ENCODE measurements at places on chromosomes 4 and X.
A peak's percentile ranks its signal among the peaks of the same experiment; 100 is the strongest.

- peak; percentile 84 for DNase-seq
Measured at GRCh38 chr4:110062166-110062565, 136.2 kb downstream of the ELOVL6 start.

GRCh38 chr4:88240297-88240714 is 44.1 kb downstream of the PPM1K start:
- DNase-seq: no peak

DNA sequence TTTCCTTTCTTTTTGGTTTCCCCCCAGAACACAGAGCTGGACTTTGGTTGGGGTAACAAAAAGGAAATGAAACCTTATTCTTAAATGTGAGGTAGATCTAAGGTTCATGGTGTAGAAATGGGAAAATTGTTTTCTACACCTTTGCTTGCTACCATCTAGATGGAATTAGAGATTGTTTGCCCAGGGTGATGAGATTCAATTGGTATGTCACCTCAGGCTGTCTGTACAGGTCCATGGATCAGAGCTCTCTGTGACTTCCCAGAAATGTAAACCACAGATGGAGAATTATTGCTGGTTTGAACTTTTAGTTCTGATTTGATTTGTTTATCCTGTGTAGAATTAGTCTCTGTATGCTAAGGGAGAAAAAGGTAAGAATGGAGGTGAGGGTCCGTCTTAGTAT is 146.7 kb downstream of the PCDH7 start:
- DNase-seq: no peak

- no peak for DNase-seq
Measured at GRCh38 chr4:65096630-65097029, 573.7 kb downstream of the EPHA5 start.

DNA sequence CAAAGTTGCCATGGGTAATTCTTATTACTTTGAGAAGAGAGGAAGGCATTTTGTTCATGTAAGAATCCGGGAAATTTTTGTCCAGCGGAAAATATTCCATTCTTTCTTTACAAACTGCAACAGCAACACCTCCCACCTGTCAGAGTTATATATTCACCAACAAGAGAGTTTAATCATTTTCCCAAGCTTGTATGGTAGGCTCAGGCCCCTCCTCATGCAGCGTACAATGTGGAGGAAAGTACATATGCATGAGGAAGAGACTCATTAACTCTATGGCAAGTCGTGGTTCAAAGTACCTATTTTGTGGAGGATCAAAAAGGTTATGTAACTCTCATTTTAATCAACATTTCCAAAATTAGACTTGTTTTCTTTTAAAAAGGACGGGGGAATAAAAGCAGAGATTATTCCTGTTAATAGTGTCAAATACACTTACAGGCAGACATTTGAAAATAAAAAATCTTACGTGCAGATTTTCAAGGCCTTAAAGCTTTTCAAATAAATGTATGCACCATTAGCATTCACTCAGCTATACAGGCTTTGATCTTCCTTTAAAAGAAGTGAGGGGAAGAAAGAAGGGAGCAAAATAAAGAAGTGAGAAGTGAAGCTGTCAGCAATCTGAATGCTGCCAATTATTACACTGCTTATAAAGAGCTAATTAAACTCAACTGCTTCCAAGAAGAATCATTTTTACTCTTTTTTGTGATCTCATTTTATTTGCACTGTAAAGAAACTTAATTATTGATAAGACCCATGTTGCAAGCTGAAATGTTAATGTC is 204.8 kb downstream of the FAT4 start:
- DNase-seq: no peak

- DNase-seq: no peak
Measured at GRCh38 chr4:156933633-156934258, 37.9 kb downstream of the PDGFC start.

GRCh38 chrX:42955349-42955748 is 177.4 kb upstream of the PPP1R2C start:
- no peak for DNase-seq
